Muscle of back (tissue), 13 donors: ENCODE measurements at places on chromosomes 2 and 18.

- no peak for DNase-seq
Measured at GRCh38 chr18:5288517-5288935, 7.0 kb downstream of the ZBTB14 start.

DNA sequence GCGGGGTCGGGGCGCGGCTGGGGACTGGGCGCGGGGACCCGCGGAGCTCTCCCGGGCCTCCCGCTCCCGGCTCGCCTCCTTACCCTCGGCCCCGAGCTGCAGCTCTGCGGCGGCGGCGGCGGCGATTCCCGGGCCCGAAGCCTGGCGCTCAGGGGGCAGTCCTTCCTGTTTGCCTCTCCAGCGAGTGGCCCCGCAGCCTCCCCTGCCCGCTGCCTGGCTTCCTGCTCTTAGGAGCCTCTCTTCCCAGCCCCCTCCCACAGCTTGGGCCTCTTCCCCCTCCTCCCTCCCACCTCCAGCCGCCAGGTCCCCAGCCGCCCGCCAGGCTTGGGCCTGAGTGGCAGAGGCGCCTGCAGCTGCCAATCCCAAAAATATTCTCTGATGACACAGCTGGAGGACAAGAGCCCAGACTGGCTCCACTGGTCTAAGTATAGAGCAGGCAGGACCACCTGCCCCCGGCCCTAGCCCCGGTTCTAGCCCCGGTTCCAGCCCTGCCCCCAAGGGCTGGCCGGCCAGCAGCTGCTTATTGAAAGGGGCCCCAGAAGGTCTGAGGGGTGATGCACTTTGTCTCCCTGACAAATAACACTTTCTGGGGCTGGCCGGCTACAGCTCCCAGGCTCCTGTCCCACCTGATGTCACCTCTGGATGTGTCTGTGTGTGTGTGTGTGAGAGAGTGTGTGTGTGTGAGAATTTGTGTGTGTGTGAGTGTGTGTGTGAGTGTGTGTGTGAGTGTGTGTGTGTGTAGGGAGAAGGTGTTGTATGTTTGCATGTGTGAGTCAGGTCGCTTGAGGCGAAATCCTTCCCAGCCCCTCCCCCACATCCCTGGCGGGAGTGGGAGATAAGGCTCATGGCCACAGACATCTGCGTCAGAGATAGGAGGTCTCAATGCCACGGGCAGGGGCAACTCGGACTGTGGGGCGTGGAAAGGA lies at the start of gene OBSL1:
TSS of gene OBSL1 (minus strand) at position 229 of the 926 bp plus-strand sequence. CDS start 307 bp downstream, outside the sequence.
- peak; percentile 76 for DNase-seq

DNA sequence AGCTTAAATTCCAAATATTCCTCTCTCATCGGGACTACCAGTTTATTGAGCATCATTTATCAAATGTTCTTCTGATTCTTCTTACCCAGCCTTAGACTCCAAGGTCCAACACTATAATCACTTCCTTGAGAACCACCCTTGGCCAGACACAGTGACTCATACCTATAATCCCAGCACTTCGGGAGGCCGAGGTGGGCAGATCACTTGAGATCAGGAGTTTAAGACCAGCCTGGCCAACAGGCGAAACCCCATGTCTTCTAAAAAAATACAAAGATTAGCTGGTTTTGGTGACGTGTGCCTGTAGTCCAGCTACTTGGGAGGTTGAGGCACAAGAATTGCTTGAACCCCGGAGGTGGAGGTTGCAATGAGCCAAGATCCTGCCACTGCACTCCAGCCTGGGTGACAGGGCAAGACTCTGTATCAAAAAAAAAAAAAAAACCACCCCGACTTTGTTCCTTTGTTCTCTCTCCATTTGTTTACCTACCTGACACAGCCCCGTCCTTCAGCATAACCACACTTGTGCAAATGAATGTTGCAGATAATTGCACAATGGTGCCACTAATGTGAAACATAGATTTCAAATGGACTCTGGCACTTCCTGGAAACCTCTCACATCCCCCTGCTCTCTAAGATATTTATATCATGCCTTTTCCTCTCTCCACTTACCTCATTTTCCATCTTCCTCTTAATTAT lies 38.9 kb upstream of the LPIN2 start:
- DNase-seq, result no peak

GRCh38 chr2:176652300-176653182 lies 383.3 kb downstream of the MTX2 start:
- DNase-seq, result peak; percentile 59

- DNase-seq, result no peak
Measured at GRCh38 chr2:88123164-88123974, 4.5 kb downstream of the FABP1 start.

GRCh38 chr2:146305164-146305563 lies 1539.7 kb upstream of the ACVR2A start:
- peak; percentile 51 for DNase-seq

DNA sequence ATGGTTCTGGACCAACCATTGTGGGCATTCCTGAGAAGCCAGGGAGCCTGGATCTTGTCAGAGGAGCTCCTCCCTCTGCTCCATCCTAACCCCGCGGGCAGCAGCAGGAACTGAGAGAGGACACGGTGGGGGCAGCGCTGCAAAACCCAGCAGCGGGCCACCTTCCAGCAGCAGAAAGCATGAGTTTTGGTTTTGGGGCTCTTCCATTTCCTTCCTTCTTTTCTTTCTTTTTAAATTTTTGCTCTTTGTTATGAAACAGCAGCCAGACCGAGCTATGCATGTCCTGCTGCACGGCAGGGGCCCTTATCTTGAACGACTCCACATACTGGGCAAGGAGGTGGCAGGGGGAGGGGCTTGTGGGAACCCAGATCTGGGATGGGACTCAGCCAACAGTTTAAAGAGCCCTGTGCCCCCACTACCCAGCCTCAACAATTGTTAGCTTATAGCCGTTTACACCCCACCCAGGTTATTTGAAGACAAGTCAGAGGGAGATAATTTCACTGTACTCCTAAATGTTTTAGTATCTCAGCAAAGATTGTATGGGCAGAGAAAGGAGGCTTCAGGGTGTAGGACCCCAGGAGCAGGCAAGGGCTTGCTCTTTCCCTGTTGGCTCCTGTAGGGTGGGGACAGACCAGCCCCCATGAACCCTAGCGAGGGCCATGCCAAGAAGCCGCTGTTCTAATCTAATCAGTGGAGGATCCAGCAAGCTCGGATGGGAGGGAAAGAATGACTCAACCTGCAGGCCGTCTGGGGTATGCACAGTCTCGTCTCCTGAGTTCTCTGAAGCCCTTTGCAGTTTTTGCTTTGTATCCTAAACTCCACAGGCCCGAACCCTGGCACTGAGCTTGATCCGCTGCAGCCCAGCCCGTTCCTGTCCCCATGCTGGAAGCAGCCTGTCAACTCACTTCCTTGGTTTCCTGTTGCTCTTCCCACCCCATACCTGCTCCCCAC lies 75.3 kb downstream of the LRRFIP1 start:
- DNase-seq, result no peak

GRCh38 chr18:63309422-63309821 lies 10.1 kb downstream of the BCL2 start:
- no peak for DNase-seq

- no peak for DNase-seq
Measured at GRCh38 chr2:12577091-12577490, 139.6 kb upstream of the TRIB2 start.

DNA sequence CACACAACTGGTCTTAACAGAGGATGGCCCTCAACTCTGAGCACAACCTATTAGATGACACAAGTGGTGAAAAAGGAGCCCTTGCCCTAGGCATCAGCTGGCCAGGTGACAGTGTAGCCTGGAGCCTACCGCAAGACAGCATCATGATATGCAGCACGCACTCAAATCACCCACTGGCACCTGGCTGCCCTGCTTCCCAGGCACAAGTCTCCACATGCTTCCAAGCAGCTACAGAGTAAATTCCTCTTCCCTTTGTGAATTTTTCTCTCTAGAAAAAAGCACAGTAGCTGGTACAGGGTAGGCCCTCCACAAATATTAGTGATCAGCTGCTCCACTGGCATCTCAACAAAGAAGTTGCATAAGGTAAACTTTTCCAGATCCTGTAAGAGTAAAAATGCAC lies 6.0 kb downstream of the FBXO15 start:
- no peak for DNase-seq

- DNase-seq, result no peak
Measured at GRCh38 chr2:170862286-170862902, 45.7 kb downstream of the GAD1 start.

- DNase-seq, result no peak
Measured at GRCh38 chr2:110958346-110959119, 162.2 kb upstream of the BCL2L11 start.

- DNase-seq, result peak; percentile 48
Measured at GRCh38 chr2:152407204-152407721, 72.3 kb downstream of the FMNL2 start.

DNA sequence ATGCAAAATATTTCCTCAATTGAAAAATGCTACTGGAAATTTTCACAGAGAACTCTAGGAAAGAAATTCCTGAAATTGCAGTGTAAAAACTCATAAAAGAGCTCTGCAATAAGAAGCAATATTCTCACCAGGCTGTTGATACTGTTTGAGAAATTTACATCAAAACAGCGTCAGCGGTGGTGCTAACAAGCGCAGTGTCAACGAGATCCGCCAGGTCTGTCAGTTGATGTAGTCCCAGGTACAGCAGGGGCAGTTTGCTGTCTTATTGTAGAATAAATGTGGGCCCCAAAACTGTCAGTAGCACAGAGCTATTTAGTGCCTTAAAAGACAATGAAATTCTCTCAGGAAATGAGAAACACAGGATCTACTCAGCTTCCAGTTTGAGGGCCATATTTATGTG lies 611.2 kb downstream of the ARHGAP15 start:
- DNase-seq, result no peak

GRCh38 chr2:196259507-196260481 lies 88.4 kb upstream of the STK17B start:
- DNase-seq, result no peak
